CD4-positive, alpha-beta T cell treated with Interleukin-12 subunit alpha and Interleukin-12 subunit beta, for 1 hour (primary cell): ENCODE measurements at places on chromosomes 12 and 14.
A peak's percentile ranks its signal among the peaks of the same experiment; 100 is the strongest.

DNA sequence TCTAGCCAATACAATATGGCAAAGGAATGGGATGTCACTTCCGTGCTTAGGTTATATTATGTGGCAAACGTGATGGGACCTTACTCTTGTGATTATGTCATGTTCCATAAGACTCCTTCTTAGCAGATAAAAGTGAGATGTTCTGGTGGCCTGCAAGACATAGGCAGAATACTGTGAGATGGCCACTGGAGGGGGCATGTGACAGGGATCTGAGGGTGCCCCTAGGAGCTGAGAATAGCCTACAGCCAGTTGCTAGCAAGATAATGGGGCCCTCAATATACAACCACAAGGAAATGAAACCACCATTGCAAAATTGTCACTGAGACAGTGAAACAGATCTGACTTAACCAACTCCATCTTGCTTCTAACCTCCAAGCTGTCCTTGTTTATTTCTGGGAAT is 151.4 kb upstream of the SSTR1 start:
- peak; percentile 48 for DNase-seq

DNA sequence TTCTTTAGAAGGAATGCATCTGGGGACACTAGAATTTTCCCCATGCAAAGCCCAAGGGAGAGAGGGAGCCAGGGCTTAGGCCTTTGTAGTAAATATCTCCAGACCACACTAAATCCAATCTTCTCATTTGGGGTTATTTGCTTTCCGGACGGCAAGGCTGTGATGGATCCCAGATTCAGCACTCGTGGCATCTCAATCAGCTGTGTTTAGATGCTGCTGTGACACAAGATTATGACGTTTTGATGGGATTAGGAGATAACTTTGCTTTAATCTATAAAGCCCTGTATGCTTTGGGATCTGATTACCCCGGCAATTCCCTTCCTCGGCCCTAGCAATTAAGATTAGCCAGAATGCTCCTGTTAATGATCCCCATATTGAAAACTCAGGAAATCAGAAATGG is 686.7 kb upstream of the TBX3 start:
- no peak for DNase-seq

GRCh38 chr14:20262642-20263128 is 23.6 kb downstream of the OR11H4 start:
- DNase-seq, result no peak

GRCh38 chr12:124241776-124242528 is 52.9 kb upstream of the RFLNA start:
- no peak for DNase-seq

GRCh38 chr12:6921996-6922946 is 5.5 kb upstream of the ATN1 start:
- no peak for DNase-seq
